ENCODE measurements at places on chromosomes 13 and 19. TPM values are rescaled to one million over a fixed set of nuclear protein-coding genes. Genes with fewer than 3 reads are reported as not detected.

GRCh38 chr19:29855087-29855486, 43.3 kb downstream of the CCNE1 start:
- DNase-seq: no peak

- no peak for DNase-seq
These were observed 20.4 kb downstream of the LMO7 start for GRCh38 chr13:75656425-75656989.

DNA sequence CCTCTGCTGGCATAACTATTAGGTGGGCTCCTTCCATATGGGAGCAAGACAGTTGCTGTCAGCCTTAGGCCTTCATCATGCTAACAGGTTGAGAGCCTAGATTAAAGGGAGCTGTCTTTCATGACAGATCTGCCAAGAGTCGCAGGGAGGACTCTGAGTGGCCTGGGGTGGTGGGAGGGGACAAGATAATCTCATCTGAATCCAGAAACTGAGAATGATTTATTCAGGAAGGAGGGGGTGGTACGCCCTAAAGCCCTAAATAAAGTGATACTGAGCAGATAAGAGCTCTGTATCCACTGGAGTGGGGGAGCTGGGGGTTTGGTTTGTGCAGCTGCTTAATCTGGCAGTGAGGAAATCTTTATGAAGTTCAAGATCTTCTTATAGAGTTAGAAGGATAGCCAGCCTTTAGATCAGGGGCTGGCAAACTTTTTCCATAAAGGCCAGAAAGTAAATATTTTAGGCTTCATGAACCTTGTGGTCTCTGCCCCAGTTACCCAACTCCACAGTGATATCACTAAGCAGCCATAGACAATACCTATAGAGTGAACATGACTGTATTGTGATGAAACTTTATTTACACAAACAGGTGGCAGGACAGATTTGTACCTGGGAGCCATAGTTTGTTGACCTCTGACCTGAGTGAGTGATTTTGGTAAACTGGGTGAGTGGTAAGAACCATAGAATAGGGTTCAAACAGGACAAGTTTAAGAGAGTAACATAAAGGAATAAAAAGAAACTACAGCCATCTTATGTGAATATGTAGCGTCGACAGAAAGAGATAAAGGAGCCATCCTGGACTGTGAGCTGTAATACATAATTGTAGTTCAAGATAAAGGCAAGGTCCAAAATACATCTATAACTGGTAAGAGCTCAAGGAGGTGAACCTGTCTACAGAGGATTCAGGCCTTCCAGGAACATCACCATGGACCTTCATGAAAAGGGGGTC, 9.8 kb upstream of the STK24 start:
- no peak for DNase-seq

DNA sequence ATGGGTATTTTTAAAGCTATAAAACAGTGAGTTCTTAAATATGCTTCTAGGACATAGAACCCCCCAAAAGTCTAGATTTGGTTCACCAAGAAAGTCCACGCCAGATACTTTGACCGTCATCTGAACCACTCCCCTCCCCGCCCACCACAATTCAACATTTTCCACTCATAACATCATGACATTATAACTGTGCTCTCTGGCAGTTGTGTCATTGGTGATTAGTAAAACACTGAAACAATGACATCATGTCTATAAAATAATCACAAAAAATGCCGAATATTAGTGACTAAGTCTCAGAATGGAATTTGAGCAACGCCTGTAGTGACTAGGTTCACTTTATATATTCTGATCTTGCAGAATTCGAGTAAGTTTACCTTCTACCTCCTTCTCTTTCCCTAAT, 732.3 kb downstream of the FGF9 start:
- DNase-seq: no peak

DNA sequence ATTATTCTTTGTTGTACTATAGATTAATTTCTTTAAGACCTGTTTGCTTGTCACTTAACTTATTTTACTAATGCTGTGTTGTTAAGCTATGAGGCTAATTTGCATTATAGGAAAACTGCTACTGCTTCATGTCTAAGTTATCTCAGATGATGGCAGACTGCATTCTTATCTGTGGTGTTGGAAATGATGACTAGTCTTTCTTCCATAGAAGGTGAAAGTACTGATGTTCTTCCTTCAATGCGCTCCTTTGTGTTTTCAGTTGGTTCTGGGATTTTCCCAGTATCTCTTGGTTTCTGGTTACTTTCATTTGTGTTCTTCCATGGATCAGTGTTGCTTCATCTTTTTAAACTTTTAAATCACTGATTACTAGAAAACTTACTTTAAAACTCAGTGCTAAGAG, 46.9 kb downstream of the TPP2 start:
- DNase-seq: no peak

GRCh38 chr13:114132419-114133121, at the start of gene RASA3:
RASA3 (minus strand) TSS chr13:114132623; CDS start chr13:114132489, 134 bp downstream.
- DNase-seq: peak; percentile 94

DNA sequence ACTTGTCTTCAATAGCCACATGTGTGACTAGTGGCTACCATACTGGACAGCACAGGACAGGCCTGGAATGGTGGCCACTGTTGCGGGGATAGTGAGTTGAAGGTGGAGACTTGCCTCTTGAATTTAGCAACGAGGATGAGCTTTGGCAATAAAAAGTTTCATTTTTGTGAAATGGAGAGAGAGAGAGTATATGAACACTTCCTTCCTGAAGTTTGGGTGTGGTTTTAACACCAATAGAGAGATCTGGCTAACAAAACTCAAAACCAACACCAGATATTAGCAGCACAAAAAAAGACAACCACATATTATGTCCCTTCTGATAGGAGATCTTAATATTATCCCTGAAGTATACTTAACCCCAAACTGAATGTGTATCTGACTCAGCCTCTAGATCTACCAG, 6.3 kb upstream of the LRFN3 start:
- no peak for DNase-seq

- DNase-seq: peak; percentile 61
These were observed 9.1 kb upstream of the OLFM2 start for GRCh38 chr19:9945319-9945966.

GRCh38 chr13:49655906-49656305, 27.6 kb downstream of the ARL11 start:
- no peak for DNase-seq

GRCh38 chr13:49110913-49111170, 109.3 kb upstream of the MLNR start:
- peak; percentile 64 for DNase-seq

DNA sequence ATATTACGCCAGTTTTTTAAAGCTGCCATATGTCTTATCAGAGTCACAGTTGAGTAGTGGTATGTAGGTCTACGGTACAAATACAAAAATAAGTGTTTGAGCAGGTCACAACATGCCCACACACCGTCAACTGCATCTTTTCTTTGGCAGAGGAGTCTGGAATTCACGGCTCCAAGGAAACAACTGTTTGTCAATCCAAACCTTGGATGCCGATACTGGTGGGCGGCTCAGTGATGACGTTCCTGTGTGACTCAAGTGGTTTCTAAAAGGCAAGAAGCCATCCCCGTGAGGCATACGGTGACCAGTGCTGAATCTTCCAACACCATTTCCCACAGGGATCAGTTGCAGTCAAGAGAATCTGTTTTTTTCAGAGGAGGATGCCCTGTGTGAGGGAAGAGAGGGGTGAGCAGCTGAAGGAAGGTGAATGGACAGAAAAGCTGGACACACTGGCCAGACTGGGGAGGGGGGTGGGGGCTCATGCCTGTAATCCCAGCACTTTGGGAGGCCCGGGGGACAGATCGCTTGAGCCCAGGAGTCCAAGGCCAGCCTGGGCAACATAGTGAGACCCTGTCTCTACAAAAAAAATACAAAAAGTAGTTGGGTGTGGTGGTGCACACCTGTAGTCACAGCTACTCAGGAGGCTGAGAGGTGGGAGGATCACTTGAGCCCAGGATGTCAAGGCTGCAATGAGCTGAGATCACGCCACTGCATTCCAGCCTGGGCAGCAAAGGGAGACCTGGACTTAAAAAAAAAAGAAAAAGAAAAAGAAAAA, 22.8 kb upstream of the CEBPG start:
- DNase-seq: no peak

DNA sequence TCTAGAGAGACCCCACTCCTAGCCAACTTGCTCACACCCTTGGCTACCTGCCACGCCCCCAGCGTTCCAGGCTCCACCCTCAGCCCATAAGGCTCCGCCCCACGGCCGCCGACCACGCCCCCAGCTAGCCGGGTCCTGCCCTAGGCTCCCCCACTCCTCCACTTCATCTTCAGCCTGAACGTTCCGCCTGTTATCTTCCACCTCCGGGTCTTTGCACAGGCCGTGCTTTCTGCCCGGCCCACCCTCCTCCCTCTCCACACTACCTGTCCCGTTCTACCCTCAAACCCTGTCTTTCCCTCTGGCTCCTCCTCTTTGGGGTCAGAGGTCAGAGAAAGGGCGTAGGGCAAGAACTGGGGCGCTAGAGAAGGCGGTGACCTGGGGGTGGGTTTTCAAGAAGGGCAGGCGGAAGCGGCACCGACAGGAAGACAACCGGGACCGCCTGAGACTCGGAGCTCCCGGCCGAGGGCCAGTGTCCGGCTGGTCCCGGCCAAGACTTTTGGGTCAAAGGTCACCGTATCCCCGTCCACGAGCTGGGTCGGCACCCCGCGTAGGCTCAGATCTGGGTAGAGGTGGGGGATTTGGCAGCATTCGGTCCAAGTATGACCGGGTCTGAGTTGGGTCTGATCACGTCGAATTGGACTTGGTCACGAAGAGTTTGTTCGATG, 2.2 kb downstream of the PDE4C start:
- peak; percentile 24 for DNase-seq

- DNase-seq: no peak
These were observed 266.2 kb upstream of the SOX21 start for GRCh38 chr13:94978516-94978915.

DNA sequence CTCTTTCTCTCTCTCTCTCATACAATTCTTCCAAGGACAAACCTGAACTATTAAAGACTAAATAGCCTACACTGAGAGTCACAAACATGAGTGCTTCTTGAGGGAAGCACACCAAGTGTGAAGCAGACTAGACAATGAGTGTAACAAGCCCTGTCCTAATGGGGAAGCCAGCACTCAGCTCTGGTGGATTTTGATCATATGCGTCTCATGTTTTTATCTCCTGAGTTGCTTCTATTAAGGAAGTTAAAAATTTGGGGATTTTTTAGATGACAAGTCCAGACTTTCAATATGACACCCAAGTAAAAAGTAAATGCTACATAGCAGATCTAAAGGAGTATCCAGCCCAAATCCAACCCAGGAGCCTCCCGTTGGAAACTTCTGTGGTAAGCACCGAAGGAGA, 437.8 kb downstream of the RFC3 start:
- no peak for DNase-seq

The RNF113B gene
- not detected for total RNA-seq

The CDX2 gene
- total RNA-seq: 0.12 TPM

The JAK3 gene
- 18.8 TPM for total RNA-seq

The PRSS57 gene
- 2.0 TPM for total RNA-seq

The ANGPTL8 gene
- total RNA-seq: not detected

The SELENOV gene
- not detected for total RNA-seq

The KLK3 gene
- total RNA-seq: not detected

The PNMA8B gene
- total RNA-seq: 1.8 TPM

The IGFL3 gene
- total RNA-seq: not detected

The FBN3 gene
- 26.4 TPM for total RNA-seq

The DKKL1 gene
- total RNA-seq: 0.85 TPM
